T-cell (primary cell): ENCODE measurements at places on chromosomes 1 and 21. TPM values are rescaled to one million over a fixed set of nuclear protein-coding genes. Genes with fewer than 3 reads are reported as not detected.

The RNU1-1 gene
- total RNA-seq, result 3,593 TPM

The FCRL1 gene
- 4.9 TPM for total RNA-seq

The TNFAIP8L2 gene
- total RNA-seq, result 3.7 TPM

The PCSK9 gene
- total RNA-seq, result 0.35 TPM

The HMGN2 gene
- 325 TPM for total RNA-seq

DNA sequence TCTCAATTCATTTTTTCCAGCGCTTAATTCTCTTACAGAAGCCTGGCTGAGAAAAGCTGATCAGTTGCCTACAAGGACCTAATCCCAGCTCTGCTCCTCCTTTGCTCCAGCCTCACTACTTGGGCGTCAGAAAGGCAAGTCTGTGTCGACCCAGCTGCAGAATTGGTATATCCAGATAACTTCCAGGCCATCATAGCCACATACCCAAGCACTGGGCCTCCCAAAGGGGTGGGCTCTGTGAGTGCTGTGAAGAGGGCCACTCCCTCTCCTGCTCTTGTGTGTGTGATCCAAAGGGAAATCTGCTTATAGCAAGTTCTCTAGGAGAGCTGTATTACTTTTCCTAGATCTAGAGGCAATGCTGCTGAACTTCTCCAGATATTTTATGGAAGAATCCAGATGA, 18.1 kb downstream of the LMOD1 start:
- no peak overlapping the region for H3K27ac ChIP-seq
- H3K36me3 ChIP-seq, result no peaks in the 10 kb centered on the region
- no peak for DNase-seq
- peaks cover 9% of the 10 kb centered on the region for H3K27me3 ChIP-seq
- no peak overlapping the region for H3K4me3 ChIP-seq

DNA sequence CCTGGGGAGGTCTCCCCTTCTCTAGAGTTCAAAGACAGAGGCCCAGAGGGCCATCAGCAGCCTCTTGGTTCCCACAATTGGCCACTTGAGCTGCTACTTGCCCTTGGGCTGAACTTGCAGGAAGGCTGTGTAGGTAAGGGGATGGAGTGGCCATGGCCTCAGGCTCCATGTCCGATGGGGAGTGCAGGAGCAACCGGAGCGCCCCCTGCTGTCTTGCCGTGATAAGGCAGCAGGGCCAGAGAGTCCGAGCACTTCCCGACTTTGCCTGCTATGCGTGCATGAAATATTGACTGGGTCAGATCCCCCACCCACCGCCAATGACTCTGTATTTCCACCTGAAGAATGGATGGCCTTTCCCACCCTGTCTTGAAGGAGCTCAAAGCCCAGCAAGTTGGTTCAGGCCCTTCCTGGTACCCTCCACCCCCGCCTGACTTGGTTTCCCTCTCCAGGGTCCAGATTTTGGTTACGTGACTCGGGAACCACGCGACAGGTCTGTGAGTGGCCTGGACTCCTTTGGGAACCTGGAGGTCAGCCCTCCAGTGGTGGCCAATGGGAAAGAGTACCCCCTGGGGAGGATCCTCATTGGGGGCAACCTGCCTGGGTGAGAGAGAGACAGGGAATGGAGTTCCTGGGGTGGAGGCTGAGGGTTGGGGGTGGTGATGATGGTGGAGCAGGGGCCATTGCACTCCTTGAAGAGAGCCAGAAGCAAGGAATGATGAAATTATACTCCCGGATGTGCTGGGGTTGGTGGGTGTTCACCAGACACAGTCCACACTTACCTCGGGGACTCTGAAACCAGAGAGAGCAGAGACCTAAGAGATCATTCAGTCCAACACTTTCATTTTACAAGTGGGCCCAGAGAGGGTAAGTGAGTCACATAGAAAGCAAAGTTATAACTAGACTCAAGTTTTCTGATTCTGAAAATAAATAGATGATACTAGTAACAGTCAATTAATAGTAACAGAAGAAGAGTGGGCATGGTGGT, 25.6 kb downstream of the PADI3 start:
- no peaks in the 10 kb centered on the region for H3K36me3 ChIP-seq
- no peak overlapping the region for H3K27ac ChIP-seq
- H3K4me1 ChIP-seq, result no peaks in the 10 kb centered on the region
- no peak overlapping the region for H3K4me3 ChIP-seq
- DNase-seq, result no peak

DNA sequence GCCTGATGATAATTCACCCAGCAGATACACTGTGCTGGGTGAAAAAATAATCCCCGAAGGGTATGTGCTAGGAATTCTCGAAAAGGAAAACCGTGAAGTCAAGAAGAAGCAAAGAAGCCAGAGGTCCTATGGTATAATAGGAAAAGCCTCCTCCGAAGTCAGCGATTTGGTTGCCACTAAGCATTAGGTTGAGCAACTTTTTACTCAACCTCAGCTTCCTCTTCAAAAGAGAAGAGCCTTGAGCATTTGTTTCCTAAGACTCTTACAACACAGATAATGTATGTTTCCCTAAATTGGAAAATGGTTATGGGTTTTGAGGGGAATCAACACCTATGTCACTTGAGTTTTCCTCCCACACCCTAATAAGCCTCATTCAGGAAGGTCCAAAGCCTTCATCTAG, 21.3 kb upstream of the MNDA start:
- H3K36me3 ChIP-seq, result no peaks in the 10 kb centered on the region
- H3K27me3 ChIP-seq, result no peaks in the 10 kb centered on the region
- H3K4me1 ChIP-seq, result no peaks in the 10 kb centered on the region
- no peak overlapping the region for H3K27ac ChIP-seq
- H3K4me3 ChIP-seq, result no peak overlapping the region

DNA sequence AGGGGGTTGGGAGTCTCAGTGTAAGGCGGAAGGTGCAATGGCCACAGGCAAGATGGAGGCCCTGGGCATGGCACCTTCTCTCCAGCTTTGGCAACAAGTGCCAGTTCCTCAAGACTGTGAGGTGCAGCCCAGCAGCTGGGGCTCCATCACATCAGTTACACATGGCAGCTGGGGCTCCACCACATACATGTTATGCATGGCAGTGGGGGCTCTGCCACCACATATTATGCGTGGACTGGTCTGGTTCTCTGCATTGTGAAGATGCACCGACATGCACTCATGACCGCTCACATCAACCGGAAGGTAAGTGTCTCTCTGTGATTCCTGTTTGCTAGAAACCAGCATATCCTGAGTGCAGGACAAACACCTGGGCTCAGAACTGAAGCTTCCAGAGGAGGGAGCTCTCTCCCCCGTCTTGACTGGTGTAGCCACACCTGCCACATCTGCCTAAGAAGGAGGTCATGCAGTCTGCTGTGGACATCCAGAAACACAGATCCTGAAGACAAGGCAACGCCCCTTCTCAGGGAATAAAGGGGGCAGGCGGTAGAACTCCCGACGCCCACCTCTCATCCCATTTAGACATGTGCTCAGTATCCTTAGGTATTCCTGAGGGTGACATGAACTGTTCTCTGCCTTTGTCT, 104.1 kb upstream of the TMPRSS2 start:
- H3K4me3 ChIP-seq, result no peak overlapping the region
- H3K27ac ChIP-seq, result no peak overlapping the region
- no peaks in the 10 kb centered on the region for H3K4me1 ChIP-seq
- no peaks in the 10 kb centered on the region for H3K27me3 ChIP-seq
- DNase-seq, result no peak

DNA sequence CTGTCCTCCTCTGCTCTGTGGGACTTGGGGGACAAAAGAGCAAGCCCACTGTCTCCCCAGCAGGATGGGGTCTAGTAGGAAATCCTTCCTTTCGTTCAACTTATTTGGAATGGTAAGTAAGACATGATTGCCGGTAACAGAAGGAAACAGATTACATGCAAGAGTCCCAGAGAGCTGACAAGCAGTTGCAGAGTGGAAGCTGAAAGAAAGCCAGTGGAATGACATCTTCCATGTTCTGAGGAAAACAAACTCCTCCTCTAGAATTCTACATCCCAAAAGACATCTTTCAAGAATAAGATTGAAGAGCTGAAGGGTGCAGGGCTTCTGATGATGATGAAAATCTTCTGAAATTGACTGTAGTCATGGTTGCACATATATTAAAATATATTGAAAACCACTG, 619.4 kb downstream of the KIF26B start:
- no peak overlapping the region for H3K27ac ChIP-seq
- no peak for DNase-seq
- H3K36me3 ChIP-seq, result no peaks in the 10 kb centered on the region
- no peaks in the 10 kb centered on the region for H3K4me1 ChIP-seq
